ENCODE measurements at places on chromosomes 16 and 17. TPM values are rescaled to one million over a fixed set of nuclear protein-coding genes. Genes with fewer than 3 reads are reported as not detected.

GRCh38 chr16:84294117-84294516, 561 bp upstream of the WFDC1 start:
- H3K4me1 ChIP-seq: no peaks in the 10 kb centered on the region
- H3K27ac ChIP-seq: no peak overlapping the region

ITGAD gene
- total RNA-seq: not detected

KCNJ12 gene
- not detected for total RNA-seq

CA5A gene
- not detected for total RNA-seq

PYDC1 gene
- total RNA-seq: not detected

HS3ST2 gene
- total RNA-seq: not detected

TTYH2 gene
- 8.1 TPM for total RNA-seq

C17orf113 gene
- total RNA-seq: 0.07 TPM

- peaks cover 19% of the 10 kb centered on the region for H3K27me3 ChIP-seq
- DNase-seq: no peak
- no peak overlapping the region for H3K4me3 ChIP-seq
- H3K27ac ChIP-seq: no peak overlapping the region
These were observed 36.0 kb downstream of the AIPL1 start for GRCh38 chr17:6398955-6399354.

DNA sequence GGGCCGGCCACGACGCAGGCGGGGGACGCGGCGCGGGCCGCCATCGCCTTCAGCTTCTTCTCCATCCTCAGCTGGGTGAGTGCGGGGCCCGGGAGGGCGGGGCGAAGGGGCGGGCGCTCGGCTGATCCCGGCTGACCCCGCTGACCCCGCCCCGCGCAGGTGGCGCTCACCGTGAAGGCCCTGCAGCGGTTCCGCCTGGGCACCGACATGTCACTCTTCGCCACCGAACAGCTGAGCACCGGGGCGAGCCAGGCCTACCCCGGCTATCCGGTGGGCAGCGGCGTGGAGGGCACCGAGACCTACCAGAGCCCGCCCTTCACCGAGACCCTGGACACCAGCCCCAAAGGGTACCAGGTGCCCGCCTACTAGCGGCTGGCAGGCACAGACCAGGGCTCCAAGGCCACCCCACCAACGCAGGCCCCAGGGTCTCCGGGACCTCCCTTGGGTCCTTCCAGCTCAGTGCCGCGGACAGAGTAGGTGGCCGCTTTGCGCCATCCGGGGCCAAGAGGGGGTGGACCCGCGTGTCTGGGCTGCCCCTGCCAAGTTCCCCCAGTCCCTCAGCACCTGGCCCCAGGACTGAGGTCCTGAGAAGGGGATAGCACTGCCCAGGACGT, 3.0 kb downstream of the SYNGR3 start:
- H3K27ac ChIP-seq: no peak overlapping the region
- no peak overlapping the region for H3K4me3 ChIP-seq
- peaks cover 13% of the 10 kb centered on the region for H3K27me3 ChIP-seq

DNA sequence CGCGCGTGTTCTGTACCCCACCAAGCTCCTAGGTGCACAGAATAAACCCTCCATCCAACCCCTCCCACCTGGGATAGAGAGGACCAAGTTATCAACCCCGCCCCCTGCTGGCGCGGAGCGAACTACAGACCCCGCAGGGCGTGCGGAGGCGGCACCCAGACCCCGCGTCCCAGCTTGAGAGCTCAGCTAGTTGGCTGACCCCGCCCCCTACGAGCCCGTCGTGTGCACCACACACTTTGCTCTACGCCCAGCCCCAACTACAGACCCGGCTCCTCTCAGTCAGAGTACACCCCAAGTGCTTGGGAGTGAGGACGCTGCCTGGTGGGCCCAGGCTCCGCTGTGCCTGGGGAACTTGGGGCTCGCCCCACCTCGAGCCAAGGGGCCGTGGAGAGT, 1.5 kb downstream of the GRIN2A start:
- H3K36me3 ChIP-seq: no peaks in the 10 kb centered on the region
- peaks cover 5% of the 10 kb centered on the region for H3K4me1 ChIP-seq
- H3K27ac ChIP-seq: no peak overlapping the region
- H3K4me3 ChIP-seq: no peak overlapping the region
- peaks cover 38% of the 10 kb centered on the region for H3K27me3 ChIP-seq

TBC1D3B gene
- 8.9 TPM for total RNA-seq

DNA sequence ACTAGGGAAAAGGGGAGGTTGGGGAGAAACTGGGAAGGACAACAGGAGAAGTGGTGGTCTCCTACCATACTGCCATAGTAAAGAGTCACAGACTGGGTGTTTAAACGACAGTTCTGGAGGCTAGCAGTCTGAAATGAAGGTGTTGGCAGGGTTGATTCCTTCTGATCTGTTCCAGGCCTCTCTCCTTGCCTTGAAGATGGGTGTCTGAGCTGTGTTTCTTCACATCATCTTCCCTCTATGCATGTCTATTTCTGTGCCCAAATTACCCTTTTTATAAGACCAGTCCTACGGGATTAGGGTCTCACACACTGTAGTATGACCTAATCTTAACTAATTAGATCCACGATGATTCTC, 79.8 kb upstream of the TMEM97 start:
- DNase-seq: no peak
- no peaks in the 10 kb centered on the region for H3K4me1 ChIP-seq
- no peak overlapping the region for H3K27ac ChIP-seq

QPRT gene
- total RNA-seq: 5.8 TPM

DNA sequence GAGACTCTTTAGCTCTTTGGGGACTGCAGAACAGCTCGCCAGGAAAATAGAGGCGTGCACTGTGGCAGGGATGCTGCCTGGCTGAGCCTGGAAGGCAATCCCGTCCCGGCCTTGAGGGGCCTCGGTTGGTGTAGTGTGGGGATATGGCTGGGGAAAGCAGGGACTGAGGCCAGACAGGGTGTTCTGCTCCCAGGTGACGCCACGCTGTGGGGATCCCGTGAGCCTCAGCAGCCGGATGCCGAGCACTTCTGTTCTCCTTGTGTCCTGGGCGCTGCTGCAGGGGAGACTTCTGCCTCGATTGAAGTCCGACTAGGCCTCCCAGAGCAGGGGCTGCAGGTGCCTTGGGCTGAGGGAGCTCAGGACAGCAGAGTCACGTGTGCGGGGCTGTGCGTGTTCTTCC, 72.6 kb downstream of the BANP start:
- H3K36me3 ChIP-seq: peaks cover 7% of the 10 kb centered on the region
- H3K4me1 ChIP-seq: peaks cover 13% of the 10 kb centered on the region
- no peak overlapping the region for H3K4me3 ChIP-seq
- no peak for DNase-seq
- H3K27ac ChIP-seq: no peak overlapping the region

CSH1 gene
- total RNA-seq: not detected

GRCh38 chr16:54977211-54977610, 46.5 kb downstream of the IRX5 start:
- no peaks in the 10 kb centered on the region for H3K27me3 ChIP-seq
- H3K4me3 ChIP-seq: no peak overlapping the region
- H3K27ac ChIP-seq: no peak overlapping the region
- H3K36me3 ChIP-seq: no peaks in the 10 kb centered on the region
- H3K4me1 ChIP-seq: no peaks in the 10 kb centered on the region

IL34 gene
- not detected for total RNA-seq

ODAD4 gene
- 0.76 TPM for total RNA-seq

GRCh38 chr17:66730461-66730923, 104.4 kb upstream of the CACNG5 start:
- H3K27me3 ChIP-seq: no peaks in the 10 kb centered on the region
- peaks cover 34% of the 10 kb centered on the region for H3K36me3 ChIP-seq
- H3K27ac ChIP-seq: peak overlapping the region; percentile 48
- no peak overlapping the region for H3K4me3 ChIP-seq

- no peaks in the 10 kb centered on the region for H3K4me1 ChIP-seq
- no peak overlapping the region for H3K4me3 ChIP-seq
- peaks cover 16% of the 10 kb centered on the region for H3K27me3 ChIP-seq
- H3K36me3 ChIP-seq: no peaks in the 10 kb centered on the region
These were observed 107.5 kb downstream of the NOG start for GRCh38 chr17:56700919-56701420.

DNA sequence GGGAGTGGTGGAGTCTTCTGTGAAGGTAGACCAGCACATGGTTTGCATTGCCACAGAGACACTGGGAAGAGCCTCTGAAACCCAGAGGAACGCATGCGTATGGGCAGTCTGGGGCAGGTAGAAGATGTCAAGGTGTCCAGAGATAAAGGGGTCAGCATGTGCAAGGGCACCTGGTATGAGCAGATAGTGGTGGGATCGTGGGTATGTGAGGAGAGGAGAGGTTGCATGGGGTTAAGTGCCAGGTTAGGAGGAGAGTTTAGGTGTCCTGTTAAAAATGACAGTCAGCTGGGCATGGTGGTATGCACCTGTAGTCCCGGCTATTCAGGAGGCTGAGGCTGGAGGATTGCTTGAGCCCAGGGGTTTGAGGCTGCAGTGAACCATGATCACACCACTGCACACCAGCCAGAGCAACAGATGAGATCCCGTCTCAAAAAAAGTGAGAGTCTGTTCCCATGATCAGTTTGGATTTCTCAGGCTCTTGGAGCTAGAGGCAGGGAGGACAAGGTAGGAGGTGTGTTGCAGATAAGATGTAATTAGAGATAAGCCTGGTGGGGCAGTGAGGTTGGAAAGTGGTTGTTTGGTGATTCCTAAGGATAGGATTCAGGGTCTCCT, 3.0 kb downstream of the PYCARD start:
- H3K36me3 ChIP-seq: peaks cover 32% of the 10 kb centered on the region
- DNase-seq: no peak
- H3K27ac ChIP-seq: peak overlapping the region; percentile 35
- H3K27me3 ChIP-seq: no peaks in the 10 kb centered on the region

METTL26 gene
- total RNA-seq: 146 TPM

GRCh38 chr17:44177640-44178039, 7.1 kb downstream of the ASB16 start:
- no peaks in the 10 kb centered on the region for H3K4me1 ChIP-seq
- peaks cover 23% of the 10 kb centered on the region for H3K36me3 ChIP-seq
- H3K27me3 ChIP-seq: no peaks in the 10 kb centered on the region
- DNase-seq: no peak

- DNase-seq: no peak
- H3K4me1 ChIP-seq: no peaks in the 10 kb centered on the region
- no peaks in the 10 kb centered on the region for H3K36me3 ChIP-seq
These were observed 27.7 kb downstream of the SRL start for GRCh38 chr16:4214215-4214621.

SOX15 gene
- 0.43 TPM for total RNA-seq

DNA sequence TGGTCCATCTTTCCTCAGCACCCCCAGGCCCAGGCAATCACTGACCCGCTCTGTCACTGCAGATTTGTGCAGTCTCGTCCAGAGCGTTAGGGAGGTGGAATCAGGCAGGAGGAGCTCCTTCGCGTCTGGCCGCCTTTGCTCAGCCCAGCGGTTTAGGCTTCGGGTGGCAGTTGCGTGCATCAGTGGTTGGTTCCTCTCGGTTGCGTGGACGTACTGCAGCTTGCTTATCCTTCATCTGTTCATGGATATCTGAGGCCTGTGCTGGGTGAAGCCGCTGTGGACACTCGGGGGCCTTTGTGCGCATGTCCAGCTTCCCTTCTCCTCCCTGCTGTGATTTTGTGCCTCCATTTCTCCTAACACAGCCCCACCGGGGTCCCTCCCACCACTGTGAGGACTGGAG, 4.7 kb upstream of the P2RX1 start:
- H3K27ac ChIP-seq: no peak overlapping the region
- no peak for DNase-seq
- peaks cover 3% of the 10 kb centered on the region for H3K4me1 ChIP-seq
- H3K27me3 ChIP-seq: no peaks in the 10 kb centered on the region
- H3K4me3 ChIP-seq: no peak overlapping the region

DNA sequence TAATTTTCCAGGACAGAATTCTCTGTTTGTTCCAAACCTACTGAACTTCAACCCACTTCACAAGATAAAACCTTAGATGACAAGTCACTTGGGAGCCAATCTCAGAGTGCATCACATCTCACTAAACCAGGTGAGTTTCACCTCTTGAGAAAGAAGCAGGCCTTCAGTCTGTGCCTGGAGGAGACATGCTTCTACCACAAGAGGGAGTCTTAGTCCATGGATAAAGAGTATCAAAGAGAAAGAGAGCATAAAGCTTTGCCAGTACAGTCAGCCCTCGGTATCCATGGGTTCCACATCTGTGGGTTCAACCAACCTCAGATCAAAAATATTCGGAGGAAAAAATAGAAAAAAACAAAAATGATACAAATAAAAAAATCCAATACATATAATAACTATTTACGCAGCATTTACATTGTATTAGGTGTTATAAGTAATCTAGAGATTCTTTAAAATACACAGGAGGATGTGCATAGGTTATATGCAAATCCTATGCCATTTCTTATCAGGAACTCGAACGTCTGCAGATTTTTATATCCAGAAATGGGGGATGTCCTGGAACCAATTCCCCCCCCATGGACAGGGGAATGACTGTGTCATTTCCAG, 37.7 kb downstream of the DUSP14 start:
- DNase-seq: peak; percentile 73
- H3K4me1 ChIP-seq: peaks cover 9% of the 10 kb centered on the region
- no peak overlapping the region for H3K4me3 ChIP-seq
- no peak overlapping the region for H3K27ac ChIP-seq
- peaks cover 42% of the 10 kb centered on the region for H3K36me3 ChIP-seq

GRCh38 chr17:4616476-4616875, 25.0 kb downstream of the ALOX15 start:
- H3K36me3 ChIP-seq: no peaks in the 10 kb centered on the region
- no peak overlapping the region for H3K27ac ChIP-seq
- no peaks in the 10 kb centered on the region for H3K4me1 ChIP-seq
- no peak for DNase-seq
- peaks cover 10% of the 10 kb centered on the region for H3K27me3 ChIP-seq
- H3K4me3 ChIP-seq: no peak overlapping the region

- peak overlapping the region; percentile 98 for H3K27ac ChIP-seq
- H3K36me3 ChIP-seq: peaks cover 21% of the 10 kb centered on the region
- peak overlapping the region; percentile 83 for H3K4me3 ChIP-seq
- peaks cover 62% of the 10 kb centered on the region for H3K4me1 ChIP-seq
- H3K27me3 ChIP-seq: no peaks in the 10 kb centered on the region
- DNase-seq: peak; percentile 94
These were observed 22.7 kb downstream of the CYTH1 start for GRCh38 chr17:78759203-78759968.

DNA sequence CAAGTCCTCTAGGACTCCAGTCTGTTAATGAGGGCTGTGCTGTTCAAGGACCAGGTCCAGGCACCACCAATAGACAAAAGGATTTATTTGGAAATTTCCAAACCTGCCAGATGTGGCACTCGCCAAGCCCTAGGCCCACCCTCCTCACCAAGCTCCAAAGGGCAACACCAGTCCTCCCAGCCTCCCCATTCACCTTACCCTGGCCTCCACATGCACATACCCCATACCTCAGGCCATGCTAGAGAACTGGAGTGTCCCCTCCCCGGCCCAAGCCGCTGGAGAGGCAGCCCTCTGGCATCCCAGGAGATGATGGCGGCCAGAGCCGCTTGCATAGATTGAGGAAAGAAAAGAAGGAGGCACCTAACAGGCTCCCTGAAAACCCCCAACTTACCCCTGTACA, 4.6 kb upstream of the FTSJ3 start:
- no peaks in the 10 kb centered on the region for H3K27me3 ChIP-seq
- peaks cover 44% of the 10 kb centered on the region for H3K4me1 ChIP-seq
- peaks cover 77% of the 10 kb centered on the region for H3K36me3 ChIP-seq

GRCh38 chr17:10616502-10617119, 40.5 kb downstream of the MYH3 start:
- H3K36me3 ChIP-seq: no peaks in the 10 kb centered on the region
- peak; percentile 91 for DNase-seq
- H3K4me3 ChIP-seq: no peak overlapping the region
- H3K27ac ChIP-seq: no peak overlapping the region

Measured in activated CD4-positive, alpha-beta T cell treated with anti-CD3 and anti-CD28 coated beads, Interleukin-2, amount 10 ng/mL, durations not matched to agents 24 days and 14 days (primary cell).